Uterus (tissue), 4 donors: ENCODE measurements at places on chromosomes 4 and X.

- H3K4me1 ChIP-seq, result no peaks in the 10 kb centered on the region
- no peaks in the 10 kb centered on the region for H3K36me3 ChIP-seq
- DNase-seq, result no peak
- no peak overlapping the region for H3K27ac ChIP-seq
These were observed 1526.2 kb downstream of the RPA4 start for GRCh38 chrX:98409867-98410266.

GRCh38 chr4:159505266-159505975, 402.5 kb downstream of the RAPGEF2 start:
- H3K4me1 ChIP-seq, result no peaks in the 10 kb centered on the region
- H3K27ac ChIP-seq, result no peak overlapping the region
- H3K27me3 ChIP-seq, result no peaks in the 10 kb centered on the region
- no peaks in the 10 kb centered on the region for H3K36me3 ChIP-seq

DNA sequence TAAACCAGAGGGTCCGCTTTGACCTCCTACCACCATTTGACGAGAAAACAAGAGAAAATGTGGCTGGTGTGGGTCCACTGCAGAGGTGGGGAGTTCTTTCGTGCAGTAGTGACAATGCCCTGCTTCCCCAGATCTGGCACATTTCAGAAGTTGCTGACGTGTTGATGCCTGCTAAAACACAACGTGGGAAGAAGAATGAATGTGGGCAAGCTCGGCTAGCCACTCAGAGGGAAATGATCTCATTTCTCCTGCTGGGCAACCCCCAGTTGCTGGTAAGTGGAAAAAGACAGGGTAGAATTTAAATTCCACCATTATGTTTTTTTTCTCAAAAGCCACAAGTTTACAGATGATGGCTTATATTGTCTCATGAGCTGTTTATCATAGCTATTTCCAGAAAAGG, 77.9 kb downstream of the LUZP4 start:
- H3K4me3 ChIP-seq, result no peak overlapping the region
- no peaks in the 10 kb centered on the region for H3K36me3 ChIP-seq
- H3K4me1 ChIP-seq, result no peaks in the 10 kb centered on the region
- peak overlapping the region; percentile 41 for H3K27ac ChIP-seq
- H3K27me3 ChIP-seq, result no peaks in the 10 kb centered on the region
- no peak for DNase-seq

- H3K36me3 ChIP-seq, result no peaks in the 10 kb centered on the region
- peaks cover 13% of the 10 kb centered on the region for H3K27me3 ChIP-seq
- H3K4me1 ChIP-seq, result no peaks in the 10 kb centered on the region
These were observed 8.7 kb downstream of the GUCY2F start for GRCh38 chrX:109472939-109473735.

DNA sequence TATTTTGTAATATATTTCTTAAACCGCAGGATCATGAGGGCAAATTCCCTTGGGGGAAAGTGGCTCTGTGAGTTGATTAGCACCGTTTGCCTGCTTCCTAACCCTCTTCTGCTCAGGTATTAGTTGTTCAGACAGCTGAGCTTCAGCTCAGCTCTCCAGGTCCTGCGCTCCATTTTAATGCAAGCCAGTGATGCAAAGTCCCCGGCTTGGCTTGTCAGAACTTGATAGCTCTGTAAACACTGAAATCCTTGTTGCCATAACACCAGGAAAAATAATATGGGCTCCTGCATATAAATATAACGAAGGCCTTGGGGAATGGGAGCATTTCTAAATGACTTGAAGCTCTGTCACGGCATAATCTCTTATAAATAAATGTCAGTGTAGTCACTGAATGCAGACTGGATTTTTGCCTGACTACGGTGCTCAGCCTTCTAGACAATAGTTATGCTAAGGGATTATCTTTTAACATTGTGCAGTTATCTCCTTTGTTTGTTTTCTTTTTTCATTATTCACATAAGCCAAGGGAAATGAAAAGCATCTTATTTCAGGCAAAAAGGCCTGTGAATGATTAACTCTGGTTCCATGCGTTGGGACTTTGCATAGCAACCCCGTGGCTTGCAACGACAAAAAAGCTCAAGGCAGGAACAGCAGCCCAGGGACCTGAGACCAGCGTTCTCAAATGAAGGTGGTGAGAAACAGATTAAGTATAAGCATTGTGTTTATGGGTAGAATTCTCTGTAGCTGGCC, 253.2 kb downstream of the SPRY1 start:
- no peaks in the 10 kb centered on the region for H3K4me1 ChIP-seq
- H3K4me3 ChIP-seq, result no peak overlapping the region
- no peaks in the 10 kb centered on the region for H3K36me3 ChIP-seq
- no peaks in the 10 kb centered on the region for H3K27me3 ChIP-seq
- DNase-seq, result no peak
- peak overlapping the region; percentile 61 for H3K27ac ChIP-seq

DNA sequence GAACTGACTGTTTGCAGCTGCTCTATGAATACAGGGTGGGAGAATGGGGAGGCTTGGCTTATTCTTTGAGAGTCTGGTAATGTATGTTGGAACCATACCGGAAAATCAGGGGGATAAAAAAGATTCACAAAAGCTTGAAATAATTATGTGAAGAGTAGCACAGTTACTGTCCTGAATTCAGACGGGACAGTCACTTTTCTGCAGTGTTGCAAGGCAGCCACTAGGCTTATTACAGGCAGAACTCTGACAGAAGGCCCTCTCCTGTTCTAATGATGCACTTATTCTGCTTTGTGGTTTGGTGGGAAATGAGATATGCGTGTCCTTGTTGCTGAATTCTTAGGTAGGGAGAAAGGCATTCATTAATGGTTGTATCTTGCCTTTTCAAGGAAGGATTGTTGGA, 37.2 kb downstream of the GUCY1B1 start:
- DNase-seq, result no peak
- H3K4me3 ChIP-seq, result no peak overlapping the region
- no peak overlapping the region for H3K27ac ChIP-seq
- H3K36me3 ChIP-seq, result no peaks in the 10 kb centered on the region
- H3K4me1 ChIP-seq, result no peaks in the 10 kb centered on the region
- H3K27me3 ChIP-seq, result no peaks in the 10 kb centered on the region

DNA sequence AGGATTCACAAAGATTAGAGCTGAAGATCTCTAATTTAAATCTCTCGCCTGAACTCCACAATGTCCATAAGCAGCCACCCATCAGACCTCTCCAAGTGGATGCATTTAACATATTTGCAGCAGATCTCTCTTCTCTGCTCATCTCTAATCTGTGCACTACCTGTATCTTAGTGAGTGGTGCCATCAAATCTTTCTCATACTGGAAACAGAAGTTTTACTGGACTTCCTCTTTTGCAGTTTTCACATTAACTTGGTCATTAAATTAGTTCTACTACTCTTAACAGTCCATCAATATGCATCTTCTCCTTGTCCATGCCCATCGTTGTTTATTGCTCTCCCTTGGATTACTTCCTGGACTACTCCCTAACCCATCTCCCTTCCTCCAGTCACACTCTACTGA, 488.5 kb downstream of the IL15 start:
- no peaks in the 10 kb centered on the region for H3K36me3 ChIP-seq
- DNase-seq, result no peak
- H3K4me1 ChIP-seq, result no peaks in the 10 kb centered on the region
- no peaks in the 10 kb centered on the region for H3K27me3 ChIP-seq
- no peak overlapping the region for H3K27ac ChIP-seq

DNA sequence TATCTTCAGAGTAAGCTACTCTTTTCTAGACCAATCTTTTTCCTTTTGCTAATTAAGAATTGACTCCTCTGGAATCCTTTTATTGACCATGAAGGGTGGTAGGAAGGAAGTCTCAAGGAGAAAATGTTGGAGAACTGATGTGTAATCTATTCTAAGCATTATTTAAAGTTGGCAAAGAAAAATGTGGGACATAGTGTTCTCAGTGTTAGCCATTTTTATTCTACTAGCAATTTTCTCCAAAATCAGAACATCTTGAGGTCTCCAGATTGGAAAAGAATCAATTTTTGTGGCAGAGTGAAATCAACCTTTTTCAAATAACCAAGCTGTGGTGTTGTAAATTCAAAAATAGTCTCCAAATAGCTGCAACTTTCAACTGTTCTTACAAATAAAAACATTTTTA, 18.4 kb upstream of the DMP1 start:
- no peaks in the 10 kb centered on the region for H3K27me3 ChIP-seq
- no peak overlapping the region for H3K27ac ChIP-seq
- no peaks in the 10 kb centered on the region for H3K36me3 ChIP-seq
- DNase-seq, result no peak
- H3K4me1 ChIP-seq, result no peaks in the 10 kb centered on the region

- no peaks in the 10 kb centered on the region for H3K27me3 ChIP-seq
- no peak for DNase-seq
- no peak overlapping the region for H3K27ac ChIP-seq
- no peak overlapping the region for H3K4me3 ChIP-seq
- H3K36me3 ChIP-seq, result no peaks in the 10 kb centered on the region
These were observed 308.9 kb downstream of the DTHD1 start for GRCh38 chr4:36590343-36590742.
